H1 (cell line): ENCODE measurements at places on chromosomes 6 and 20.
A peak's percentile ranks its signal among the peaks of the same experiment; 100 is the strongest.

GRCh38 chr6:43506667-43507471, 3.3 kb downstream of the LRRC73 start:
- no peak overlapping the region for H3K27ac ChIP-seq
- no peak overlapping the region for H3K4me3 ChIP-seq
- H3K4me1 ChIP-seq = peaks cover 7% of the 10 kb centered on the region
- H3K36me3 ChIP-seq = peaks cover 23% of the 10 kb centered on the region

- H3K4me1 ChIP-seq = peaks cover 8% of the 10 kb centered on the region
- H3K36me3 ChIP-seq = peaks cover 3% of the 10 kb centered on the region; the same call in 1 of the 2 replicates
- H3K4me3 ChIP-seq = no peak overlapping the region
- no peak for DNase-seq
- no peak overlapping the region for H3K27ac ChIP-seq
These were observed 3.5 kb downstream of the FOXO3 start for GRCh38 chr6:108564178-108564577.

- H3K27me3 ChIP-seq = no peaks in the 10 kb centered on the region
- H3K36me3 ChIP-seq = no peaks in the 10 kb centered on the region
- H3K4me3 ChIP-seq = no peak overlapping the region
These were observed 2.7 kb upstream of the SPO11 start for GRCh38 chr20:57326667-57327455.

- H3K4me1 ChIP-seq = no peaks in the 10 kb centered on the region
- no peak overlapping the region for H3K27ac ChIP-seq
- H3K27me3 ChIP-seq = no peaks in the 10 kb centered on the region
- H3K4me3 ChIP-seq = no peak overlapping the region
These were observed 57.0 kb upstream of the BMP6 start for GRCh38 chr6:7668936-7669335.

DNA sequence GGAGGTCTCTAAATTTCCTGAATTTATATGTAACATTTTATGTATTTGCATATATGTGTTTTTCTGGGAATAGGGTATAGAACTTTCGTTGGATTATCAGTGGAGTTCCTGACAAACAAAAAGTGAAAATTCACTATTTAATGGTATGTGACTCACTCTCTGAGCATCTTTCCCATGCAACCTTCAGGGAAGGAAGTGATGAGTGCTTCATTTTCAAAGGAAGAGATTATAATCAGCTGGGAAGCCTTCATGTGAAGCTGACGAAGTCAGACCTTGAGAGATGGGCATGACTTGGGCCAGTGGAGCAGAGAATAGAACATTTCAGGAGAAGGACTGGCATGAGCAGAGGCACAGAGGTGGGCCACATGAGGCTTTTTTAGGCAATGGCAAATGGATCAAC, 72.7 kb downstream of the FAXC start:
- H3K27ac ChIP-seq = no peak overlapping the region
- H3K4me3 ChIP-seq = no peak overlapping the region
- H3K4me1 ChIP-seq = no peaks in the 10 kb centered on the region

- H3K27ac ChIP-seq = no peak overlapping the region
- no peak overlapping the region for H3K4me3 ChIP-seq
- peaks cover 11% of the 10 kb centered on the region for H3K4me1 ChIP-seq
- no peaks in the 10 kb centered on the region for H3K27me3 ChIP-seq
- H3K36me3 ChIP-seq = no peaks in the 10 kb centered on the region
These were observed 8.1 kb upstream of the GUCA1A start for GRCh38 chr6:42165016-42165415.

- DNase-seq = no peak
- no peaks in the 10 kb centered on the region for H3K36me3 ChIP-seq
- no peak overlapping the region for H3K4me3 ChIP-seq
- no peak overlapping the region for H3K27ac ChIP-seq
- H3K27me3 ChIP-seq = no peaks in the 10 kb centered on the region
- H3K4me1 ChIP-seq = no peaks in the 10 kb centered on the region
These were observed 698.2 kb downstream of the COL12A1 start for GRCh38 chr6:74507649-74508048.

GRCh38 chr6:155128977-155129376, 133.9 kb downstream of the TIAM2 start:
- H3K27ac ChIP-seq = no peak overlapping the region
- no peaks in the 10 kb centered on the region for H3K27me3 ChIP-seq
- no peak overlapping the region for H3K4me3 ChIP-seq
- no peak for DNase-seq

- H3K4me3 ChIP-seq = no peak overlapping the region
- H3K27ac ChIP-seq = no peak overlapping the region
- no peak for DNase-seq
- no peaks in the 10 kb centered on the region for H3K36me3 ChIP-seq
- H3K27me3 ChIP-seq = no peaks in the 10 kb centered on the region
These were observed 19.1 kb downstream of the TGM3 start for GRCh38 chr20:2314759-2315439.

GRCh38 chr20:63061771-63062100, 55.0 kb upstream of the BHLHE23 start:
- H3K36me3 ChIP-seq = no peaks in the 10 kb centered on the region
- no peaks in the 10 kb centered on the region; the same call in 1 of the 2 replicates for H3K4me1 ChIP-seq
- no peak for DNase-seq
- no peak overlapping the region for H3K27ac ChIP-seq
- no peak overlapping the region for H3K4me3 ChIP-seq
- H3K27me3 ChIP-seq = no peaks in the 10 kb centered on the region

- H3K36me3 ChIP-seq = no peaks in the 10 kb centered on the region
- no peak overlapping the region for H3K4me3 ChIP-seq
These were observed 241.6 kb downstream of the PTPRK start for GRCh38 chr6:128278836-128279235.

- no peak overlapping the region for H3K4me3 ChIP-seq
- H3K27ac ChIP-seq = no peak overlapping the region
- no peaks in the 10 kb centered on the region for H3K27me3 ChIP-seq
- no peak for DNase-seq
- H3K4me1 ChIP-seq = no peaks in the 10 kb centered on the region
- H3K36me3 ChIP-seq = no peaks in the 10 kb centered on the region
These were observed 141.8 kb upstream of the TENT5A start for GRCh38 chr6:81894306-81894705.

- no peaks in the 10 kb centered on the region for H3K36me3 ChIP-seq
- DNase-seq = no peak
- no peak overlapping the region for H3K4me3 ChIP-seq
- no peaks in the 10 kb centered on the region for H3K27me3 ChIP-seq
- no peak overlapping the region for H3K27ac ChIP-seq
These were observed 60.7 kb downstream of the TNFAIP3 start for GRCh38 chr6:137927777-137928218.

- H3K27ac ChIP-seq = no peak overlapping the region
- H3K36me3 ChIP-seq = no peaks in the 10 kb centered on the region
- H3K4me3 ChIP-seq = no peak overlapping the region
- no peaks in the 10 kb centered on the region for H3K27me3 ChIP-seq
These were observed 32.3 kb upstream of the SULF2 start for GRCh38 chr20:47817573-47817972.

GRCh38 chr6:158387036-158387435, 74.8 kb downstream of the TULP4 start:
- no peaks in the 10 kb centered on the region for H3K27me3 ChIP-seq
- no peak for DNase-seq
- H3K4me1 ChIP-seq = no peaks in the 10 kb centered on the region
- H3K36me3 ChIP-seq = no peaks in the 10 kb centered on the region
- H3K27ac ChIP-seq = no peak overlapping the region

- H3K36me3 ChIP-seq = no peaks in the 10 kb centered on the region
- no peaks in the 10 kb centered on the region for H3K4me1 ChIP-seq
- no peaks in the 10 kb centered on the region for H3K27me3 ChIP-seq
These were observed 459.9 kb upstream of the MARCKS start for GRCh38 chr6:113397236-113397635.

DNA sequence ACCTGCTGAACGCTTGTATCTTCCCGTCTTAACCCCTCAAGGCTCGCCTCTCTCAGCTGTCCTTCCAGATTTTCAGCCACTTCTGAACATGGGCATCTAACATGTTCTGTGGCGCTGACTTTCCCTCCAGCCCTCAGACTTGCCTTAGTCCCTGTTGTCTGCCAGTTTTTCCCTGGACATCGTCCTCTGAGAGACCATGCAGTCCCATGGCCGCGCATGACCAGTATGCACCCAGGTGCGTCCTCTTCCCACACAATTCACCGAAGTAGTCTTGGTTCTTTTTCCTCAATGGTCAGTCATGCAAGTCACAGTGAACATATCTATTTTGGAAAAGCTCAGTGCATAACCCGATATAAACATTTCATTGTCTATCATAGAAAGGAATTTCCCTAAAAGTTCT, 9.2 kb downstream of the TUBB2B start:
- no peak for DNase-seq
- peaks cover 2% of the 10 kb centered on the region for H3K4me1 ChIP-seq
- peaks cover 3% of the 10 kb centered on the region; the same call in 1 of the 2 replicates for H3K36me3 ChIP-seq
- H3K27me3 ChIP-seq = no peaks in the 10 kb centered on the region
- no peak overlapping the region for H3K27ac ChIP-seq
- H3K4me3 ChIP-seq = no peak overlapping the region

- no peaks in the 10 kb centered on the region for H3K36me3 ChIP-seq
- no peak overlapping the region for H3K4me3 ChIP-seq
- H3K27ac ChIP-seq = no peak overlapping the region
- no peaks in the 10 kb centered on the region for H3K27me3 ChIP-seq
These were observed 45.7 kb upstream of the TSHZ2 start for GRCh38 chr20:52926505-52926904.

DNA sequence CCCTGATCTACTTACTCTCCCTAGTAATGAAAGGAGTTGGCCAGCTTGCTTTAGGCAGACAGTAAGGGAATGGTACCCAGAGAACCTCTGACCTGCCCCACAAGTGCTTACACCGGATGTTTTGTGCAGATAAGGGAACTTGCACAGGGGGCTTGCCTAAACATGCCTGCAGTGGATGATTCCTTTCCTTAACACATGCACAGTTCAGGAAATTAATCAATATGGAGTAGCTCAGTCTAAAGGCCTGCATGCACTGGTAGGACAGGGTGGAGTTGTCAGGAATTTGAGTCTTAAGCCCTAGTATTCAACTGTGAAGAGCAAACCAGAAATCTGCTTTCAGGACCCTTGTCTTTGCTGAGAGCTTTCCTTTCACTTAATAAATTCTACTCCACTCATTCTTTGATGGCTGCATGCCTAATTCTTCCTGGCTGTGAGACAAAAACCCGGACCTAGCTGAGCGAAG, 3.9 kb upstream of the TRIM38 start:
- H3K4me3 ChIP-seq = no peak overlapping the region
- H3K36me3 ChIP-seq = no peaks in the 10 kb centered on the region
- no peaks in the 10 kb centered on the region for H3K27me3 ChIP-seq
- peaks cover 15% of the 10 kb centered on the region for H3K4me1 ChIP-seq

DNA sequence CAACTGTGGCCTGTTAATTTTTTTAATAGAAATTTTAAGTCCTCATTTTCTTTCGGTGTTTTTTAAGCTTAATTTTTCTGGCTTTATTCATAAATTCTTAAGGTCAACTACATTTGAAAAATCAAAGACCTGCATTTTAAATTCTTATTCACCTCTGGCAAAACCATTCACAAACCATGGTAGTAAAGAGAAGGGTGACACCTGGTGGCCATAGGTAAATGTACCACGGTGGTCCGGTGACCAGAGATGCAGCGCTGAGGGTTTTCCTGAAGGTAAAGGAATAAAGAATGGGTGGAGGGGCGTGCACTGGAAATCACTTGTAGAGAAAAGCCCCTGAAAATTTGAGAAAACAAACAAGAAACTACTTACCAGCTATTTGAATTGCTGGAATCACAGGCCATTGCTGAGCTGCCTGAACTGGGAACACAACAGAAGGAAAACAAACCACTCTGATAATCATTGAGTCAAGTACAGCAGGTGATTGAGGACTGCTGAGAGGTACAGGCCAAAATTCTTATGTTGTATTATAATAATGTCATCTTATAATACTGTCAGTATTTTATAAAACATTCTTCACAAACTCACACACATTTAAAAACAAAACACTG, 10.1 kb downstream of the HFE start:
- no peaks in the 10 kb centered on the region for H3K36me3 ChIP-seq
- no peaks in the 10 kb centered on the region for H3K27me3 ChIP-seq
- H3K27ac ChIP-seq = no peak overlapping the region
- H3K4me3 ChIP-seq = no peak overlapping the region
- H3K4me1 ChIP-seq = no peaks in the 10 kb centered on the region
- DNase-seq = peak; percentile 68
